NCI-H510A treated with DMSO at 0.1 percent for 48 hours (cell line): ENCODE measurements at places on chromosomes 2 and 18.

DNA sequence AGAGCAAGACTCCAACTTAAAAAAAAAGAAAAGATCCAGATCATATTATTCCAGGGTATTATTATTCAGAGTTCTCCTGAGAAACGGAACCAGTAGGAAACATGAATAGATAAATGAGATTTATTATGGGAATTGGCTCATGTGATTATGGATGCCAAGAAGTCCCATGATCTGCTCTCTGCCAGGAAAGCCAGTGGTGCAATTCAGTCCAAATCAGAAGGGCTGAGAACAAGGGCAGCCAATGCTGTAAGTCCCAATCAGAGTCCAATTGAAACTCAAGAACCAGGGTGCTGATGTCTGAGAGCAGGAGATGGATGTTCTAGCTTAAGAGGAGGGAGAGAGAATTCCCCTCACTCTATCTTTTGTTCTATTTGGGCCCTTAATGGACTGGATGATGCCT lies 7.8 kb downstream of the SCYGR2 start:
- DNase-seq: no peak

- DNase-seq: peak; percentile 33
Measured at GRCh38 chr2:200703127-200703925, 108.4 kb upstream of the BZW1 start.

- no peak for DNase-seq
Measured at GRCh38 chr2:227366769-227367426, 12.2 kb downstream of the TM4SF20 start.

DNA sequence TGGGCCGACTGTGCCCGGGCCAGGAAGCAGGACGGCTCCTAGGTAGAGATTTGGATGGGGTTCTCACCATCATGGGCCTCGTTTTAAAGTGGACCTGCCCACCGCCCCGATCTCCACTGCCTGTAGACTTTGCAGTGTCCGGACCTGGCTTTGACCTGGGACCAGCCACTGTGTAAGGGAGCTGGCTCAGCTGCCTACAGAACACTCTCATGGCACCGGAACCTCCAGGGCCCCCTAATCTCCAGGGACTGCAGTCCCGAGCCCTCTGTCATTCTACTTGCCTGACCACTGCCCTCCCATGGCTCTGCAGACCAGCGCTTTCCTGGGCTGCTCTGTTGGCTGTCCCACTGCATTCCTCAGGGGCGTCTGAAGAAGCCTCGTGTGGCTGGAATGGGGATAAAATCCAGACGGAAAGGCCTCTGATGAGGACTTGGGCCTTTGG lies 120.8 kb downstream of the GLI2 start:
- no peak for DNase-seq

DNA sequence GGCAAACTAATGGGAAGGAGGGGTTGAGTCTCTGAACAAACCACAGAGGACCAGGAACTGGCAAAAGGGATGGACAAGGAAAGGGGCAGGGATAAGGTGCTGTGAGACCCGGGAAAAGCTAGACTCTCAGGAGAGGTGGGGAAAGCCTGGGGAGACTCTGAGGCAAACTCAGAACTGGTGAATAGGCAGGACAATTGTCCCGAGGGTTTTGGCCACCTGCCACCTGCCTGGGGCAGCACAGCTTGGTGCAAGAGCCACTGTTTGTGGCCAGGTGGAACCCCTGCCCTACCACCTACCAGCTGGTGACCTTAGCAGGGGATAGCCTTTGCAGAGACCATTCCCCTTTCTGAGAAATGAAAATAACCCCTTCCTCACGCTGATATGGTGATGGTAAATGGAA lies 129.4 kb upstream of the ASB18 start:
- DNase-seq: no peak

- peak; percentile 65 for DNase-seq
Measured at GRCh38 chr2:19955544-19956422, 34.1 kb downstream of the WDR35 start.
